ENCODE measurements at places on chromosomes 3 and 15.
A peak's percentile ranks its signal among the peaks of the same experiment; 100 is the strongest.

DNA sequence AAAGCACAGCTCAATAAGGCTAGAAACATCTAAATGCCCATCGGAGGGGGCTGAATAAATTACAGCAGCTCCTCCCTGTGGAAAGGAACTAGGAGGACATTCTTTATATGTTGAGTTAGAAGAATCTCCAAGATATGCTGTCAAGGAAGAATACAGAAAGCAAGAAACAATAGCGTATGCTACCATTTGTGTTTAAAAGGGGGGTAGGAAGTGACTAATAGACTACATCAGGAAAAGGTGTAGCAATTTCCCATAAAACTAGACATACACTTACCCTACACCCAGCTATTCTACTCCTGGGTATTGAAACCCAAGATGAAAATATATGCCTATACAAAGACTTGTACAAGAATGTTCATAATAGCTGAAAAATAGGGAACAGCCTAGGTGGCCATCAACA, 21.6 kb downstream of the SEC61A1 start:
- DNase-seq, result no peak

DNA sequence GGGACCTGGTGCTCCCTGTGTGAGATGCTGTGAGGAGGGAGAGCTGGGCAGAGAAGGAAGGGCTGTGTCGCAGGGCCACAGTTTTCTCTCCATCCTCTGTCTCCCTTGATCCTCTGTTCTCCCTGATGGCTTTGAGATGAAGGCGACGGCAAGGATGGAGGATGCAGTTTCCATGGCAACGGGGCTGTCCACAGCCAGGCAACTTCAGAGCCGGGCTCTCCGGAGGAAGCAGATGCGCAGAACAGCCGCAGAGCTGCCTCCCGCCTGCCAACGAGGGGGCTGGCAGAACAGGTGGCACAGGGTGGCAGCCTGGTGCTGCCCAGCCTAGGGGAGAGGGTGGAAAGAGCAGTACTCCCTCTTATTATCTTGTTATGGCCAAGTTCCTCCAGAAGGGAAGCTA, 9.9 kb upstream of the GRM2 start:
- no peak for DNase-seq

DNA sequence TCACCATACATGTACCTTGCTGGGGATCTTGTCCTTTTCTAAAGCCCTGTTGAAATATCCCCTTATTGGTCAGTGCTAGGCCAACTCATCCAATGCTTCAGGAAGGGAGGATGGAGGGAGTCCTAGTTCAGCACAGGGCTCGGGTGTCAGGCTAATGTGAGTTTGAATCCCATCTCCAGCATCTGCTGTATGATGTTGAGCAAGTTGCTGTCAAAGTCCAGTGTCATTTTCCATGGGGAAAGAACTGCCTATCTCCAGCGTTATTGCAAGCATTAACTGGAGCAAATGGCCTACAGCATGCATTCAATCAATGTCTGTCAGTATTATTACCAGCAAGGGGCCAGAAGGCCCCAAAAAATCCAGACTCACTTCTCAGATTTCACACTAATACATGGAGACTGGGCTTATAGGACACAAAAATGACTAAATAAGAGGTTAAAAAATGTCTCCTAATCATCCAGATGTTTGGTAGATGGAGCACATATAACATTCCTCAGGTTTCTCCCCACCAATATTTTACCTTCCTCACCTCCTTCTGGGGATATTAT, 40.8 kb downstream of the SRGAP3 start:
- no peak for DNase-seq

- DNase-seq, result peak; percentile 34
Measured at GRCh38 chr15:75153087-75153486, 48.6 kb upstream of the C15orf39 start.

DNA sequence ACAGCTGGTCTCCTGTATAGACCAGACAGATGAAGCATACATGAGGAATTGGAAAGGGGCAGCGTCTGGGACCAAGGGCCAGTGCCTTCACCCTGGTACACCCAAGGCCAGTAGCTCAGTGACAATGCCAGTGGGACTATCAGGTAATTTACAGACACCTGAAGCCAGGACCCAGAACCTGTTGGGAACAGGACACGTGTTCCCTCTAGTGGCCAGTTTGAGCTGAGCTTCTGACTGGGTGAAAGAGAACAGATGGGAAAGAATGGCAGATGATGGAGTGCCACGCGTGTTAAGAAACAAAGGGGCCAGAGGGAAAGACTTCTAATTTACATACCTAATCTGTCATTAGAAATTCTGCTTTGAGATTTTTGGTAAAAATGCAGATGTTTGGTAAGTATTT, 5.1 kb upstream of the SLC25A38 start:
- DNase-seq, result peak; percentile 78

GRCh38 chr15:69792823-69793222, 304.9 kb downstream of the TLE3 start:
- no peak for DNase-seq

GRCh38 chr15:58771621-58772250, 634 bp downstream of the MINDY2 start:
- no peak for DNase-seq

DNA sequence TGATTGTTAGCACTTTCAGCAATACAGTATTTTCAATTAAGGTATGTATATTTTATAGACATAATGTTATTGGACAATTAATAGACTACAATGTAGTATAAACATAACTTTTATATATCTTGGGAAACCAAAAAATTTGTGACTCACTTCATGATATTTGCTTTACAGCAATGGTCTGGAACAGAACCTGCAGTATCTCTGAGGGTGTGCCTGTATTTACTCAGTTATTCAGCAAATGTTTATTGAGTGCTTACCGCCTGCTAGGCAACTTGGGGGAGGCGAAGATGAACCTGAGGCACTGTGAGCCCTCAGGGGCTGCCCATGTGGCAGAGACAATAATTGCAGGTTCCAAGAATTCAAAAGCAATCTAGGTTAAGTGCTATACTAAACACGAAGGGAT, 144.8 kb downstream of the GABRB3 start:
- DNase-seq, result no peak

DNA sequence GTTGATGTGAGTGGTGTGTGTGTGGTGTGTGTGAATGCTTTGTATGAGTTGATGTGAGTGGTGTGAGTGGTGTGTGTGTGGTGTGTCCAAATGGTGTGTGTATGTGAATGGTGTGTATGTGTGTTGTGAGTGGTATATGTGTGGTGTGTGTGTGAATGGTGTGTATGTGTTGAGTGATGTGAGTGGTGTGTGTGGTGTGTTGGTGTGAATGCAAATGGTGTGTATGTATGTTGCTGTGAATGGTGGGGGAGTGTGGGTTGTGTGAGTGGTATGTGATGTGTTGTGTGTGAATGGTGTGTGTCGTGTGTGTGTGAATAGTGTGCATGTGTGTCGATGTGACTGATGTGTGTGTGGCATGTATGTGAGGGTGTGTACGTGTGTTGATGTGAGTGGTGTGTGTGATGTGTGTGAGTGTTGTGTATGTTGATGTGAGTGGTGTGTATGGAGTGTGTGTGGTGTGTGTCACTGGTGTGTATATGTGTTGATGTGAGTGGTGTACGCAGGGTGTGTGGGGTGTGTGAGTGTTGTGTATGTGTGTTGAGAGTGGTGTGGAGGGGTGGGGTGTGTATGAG, 40.6 kb downstream of the ARNT2 start:
- DNase-seq, result no peak

DNA sequence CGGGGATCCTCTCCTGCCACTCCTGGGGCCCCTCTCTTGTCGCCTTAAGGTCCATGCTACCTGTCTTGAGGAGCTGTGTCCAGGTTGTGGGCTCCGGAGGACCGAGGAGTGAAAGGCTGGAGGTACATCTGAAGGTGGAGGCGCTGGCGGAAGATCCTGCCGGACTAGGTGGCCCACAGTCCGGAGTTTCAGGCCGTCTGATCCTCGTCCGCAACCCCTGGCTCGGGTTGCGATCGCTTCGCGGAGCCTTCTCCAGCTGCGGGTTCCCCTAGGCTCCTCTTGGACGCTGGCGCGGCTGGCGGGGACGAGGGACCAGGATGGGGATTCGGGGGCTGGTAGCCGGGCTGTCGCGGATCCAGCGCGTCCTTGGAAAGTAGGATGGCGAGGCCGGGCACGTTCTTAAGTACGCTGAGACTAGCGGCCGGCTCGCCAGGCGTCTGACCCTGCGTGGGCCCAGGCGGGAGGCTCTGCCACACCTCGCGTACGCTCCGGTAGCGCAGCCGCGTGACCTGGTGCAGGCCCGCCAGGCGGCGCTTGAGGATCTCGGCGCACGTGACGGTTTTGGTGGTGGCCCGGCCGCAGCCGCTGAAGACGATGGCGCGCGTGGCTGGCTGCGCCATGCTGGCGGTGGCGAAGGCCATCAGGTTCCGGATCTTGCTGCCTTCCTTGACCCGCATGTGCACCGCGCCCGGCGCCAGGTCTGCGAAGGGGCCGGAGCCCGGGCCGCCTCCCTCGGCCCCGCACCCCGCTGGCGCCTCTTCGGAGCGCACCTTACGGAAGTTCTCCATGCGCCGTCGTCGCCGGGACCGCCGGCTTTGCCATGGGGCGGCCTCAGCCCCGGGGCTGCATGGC, 550 bp downstream of the RPP25 start:
- peak; percentile 69 for DNase-seq

DNA sequence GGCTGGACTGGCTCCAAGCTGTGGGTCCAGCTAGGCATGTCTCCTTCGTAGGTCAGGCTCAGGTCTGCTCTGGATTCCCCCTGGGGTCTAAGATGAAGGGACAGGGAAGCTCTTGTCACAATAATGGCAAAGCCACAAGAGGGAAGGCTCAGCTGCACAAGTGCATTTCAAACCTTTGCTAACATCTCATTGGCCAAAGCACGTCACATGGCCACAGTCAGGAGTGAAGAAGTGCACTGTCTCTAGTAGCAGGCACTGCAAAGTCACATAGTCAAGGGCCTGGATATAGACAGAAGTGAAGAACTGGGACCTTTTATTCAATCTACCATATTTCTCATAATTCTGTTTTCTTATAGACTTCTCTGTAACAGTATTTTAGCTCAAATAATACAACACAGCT, 20.1 kb downstream of the DLEC1 start:
- no peak for DNase-seq

DNA sequence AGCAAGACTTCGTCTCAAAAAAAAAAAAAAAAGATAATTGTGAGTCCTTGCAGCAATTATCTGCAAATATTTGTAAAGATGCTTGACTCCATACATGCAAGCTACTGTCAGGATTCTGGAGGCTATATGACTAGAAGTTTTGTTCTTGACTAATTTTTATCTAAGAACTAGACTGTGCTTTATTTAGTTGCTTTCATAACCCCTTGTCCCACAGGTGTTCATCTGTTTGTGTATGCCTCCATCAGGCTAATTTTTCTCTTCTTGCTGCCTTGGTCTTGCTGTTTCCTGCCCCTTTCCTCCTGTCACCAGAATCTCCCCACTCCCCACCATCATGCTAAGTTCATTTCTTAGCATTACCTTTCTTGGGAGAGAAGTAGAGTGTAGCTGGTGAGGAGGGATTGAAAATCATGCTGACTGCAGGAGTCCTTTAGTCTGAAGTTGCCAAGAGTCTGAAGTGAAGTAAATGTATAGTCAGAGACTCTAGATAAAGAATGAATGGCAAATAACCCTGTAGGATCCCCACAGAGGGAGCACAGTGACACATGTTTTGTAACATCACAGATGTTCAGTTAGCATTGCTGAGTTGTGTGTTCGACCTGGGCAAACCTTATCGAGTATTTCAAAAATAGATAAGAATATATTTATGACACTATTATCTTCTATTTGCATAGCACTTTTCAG, 12.5 kb downstream of the ST3GAL6 start:
- DNase-seq, result no peak

DNA sequence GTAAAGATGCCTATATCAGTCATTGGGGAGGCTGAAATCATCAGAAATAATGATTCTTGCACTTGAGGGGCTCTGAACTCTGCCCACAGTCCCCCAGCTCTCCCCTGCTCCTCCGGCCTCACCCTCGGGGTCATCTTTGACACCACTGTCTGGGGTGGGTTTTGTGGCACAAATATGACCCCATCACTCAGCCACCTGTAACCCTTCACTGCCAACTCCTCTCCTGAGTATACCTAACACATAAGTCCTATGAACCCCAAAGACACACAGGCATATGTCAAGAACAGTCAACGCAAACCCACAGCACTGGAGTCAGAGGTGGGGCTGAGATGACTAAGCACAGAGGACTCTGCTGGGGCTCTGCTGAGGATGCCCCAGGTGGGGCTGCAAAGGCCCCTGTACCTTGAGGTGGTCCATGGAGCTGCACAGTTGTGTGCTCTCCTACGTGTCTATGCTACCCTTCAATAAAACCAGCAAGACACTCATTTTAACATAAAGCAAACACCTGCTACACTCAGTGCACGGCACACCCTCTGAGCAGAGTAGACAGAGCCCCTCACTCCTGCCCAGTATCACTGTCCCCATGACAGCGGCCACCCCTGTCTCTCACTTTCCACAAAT, 29.9 kb downstream of the SLC41A3 start:
- no peak for DNase-seq

DNA sequence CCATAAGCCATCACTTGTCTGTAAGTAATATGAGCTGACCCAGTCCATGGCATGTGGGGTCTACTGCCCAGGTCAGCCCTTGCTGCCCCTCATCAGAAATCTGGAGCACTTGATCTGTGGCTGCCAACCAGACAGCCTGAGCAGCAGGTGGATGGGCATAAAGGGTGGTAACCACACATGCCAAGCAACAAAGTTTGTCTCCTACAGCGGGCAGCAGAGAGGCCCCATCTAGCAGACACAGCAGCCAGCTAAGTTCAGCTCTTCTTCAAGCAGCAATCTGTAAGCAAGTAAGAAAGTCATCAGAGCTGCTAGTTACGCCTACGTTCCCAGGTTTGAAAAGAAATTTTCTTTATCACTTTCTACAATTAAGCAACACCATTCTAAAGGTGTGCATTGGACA, 27.9 kb downstream of the CHCHD4 start:
- no peak for DNase-seq

DNA sequence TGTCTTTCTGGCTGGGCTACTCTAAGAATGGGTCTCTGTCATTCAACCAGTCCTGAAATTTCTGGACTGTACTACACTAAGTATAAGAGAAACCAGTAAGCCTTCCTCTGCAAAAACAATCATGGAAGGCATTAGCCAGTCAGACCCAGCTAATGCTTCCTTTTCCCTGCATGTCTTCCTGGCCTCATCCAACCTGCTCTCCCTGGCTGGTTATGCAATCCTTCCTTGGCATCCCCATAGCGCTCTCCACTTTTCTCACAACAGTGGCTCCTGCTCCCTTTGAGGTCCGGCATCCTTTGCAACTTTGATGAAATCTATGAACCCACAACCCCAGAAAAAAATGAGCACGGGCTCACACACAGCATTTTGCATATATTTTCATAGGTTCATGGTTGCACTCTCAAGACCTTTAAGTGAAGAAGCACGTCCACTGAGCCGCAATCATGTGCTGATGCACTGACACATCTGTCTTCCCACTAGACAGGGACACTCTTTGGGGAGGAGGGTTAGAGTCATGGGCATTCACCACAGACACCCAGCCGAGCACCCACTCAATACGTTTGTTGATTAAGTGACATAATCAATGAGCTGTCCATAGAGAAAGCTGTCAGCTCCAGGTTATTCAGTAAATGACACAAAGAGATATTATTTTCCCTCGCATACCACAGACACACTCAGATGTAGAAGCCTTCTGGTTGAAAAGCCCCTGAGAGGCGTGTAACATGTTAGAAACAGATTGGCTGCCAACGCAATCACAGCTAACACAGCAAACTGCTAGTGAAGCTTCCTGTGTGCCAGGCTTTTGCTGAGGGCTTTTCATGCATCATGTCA, 66.7 kb downstream of the PLD1 start:
- DNase-seq, result no peak

Data from CD4-positive, alpha-beta T cell treated with Interleukin-10 for 1 hour (primary cell).